GM13977 (cell line): ENCODE measurements at places on chromosomes 7 and 10.

- no peak for DNase-seq
These were observed 160.1 kb downstream of the GLI3 start for GRCh38 chr7:42076870-42077269.

DNA sequence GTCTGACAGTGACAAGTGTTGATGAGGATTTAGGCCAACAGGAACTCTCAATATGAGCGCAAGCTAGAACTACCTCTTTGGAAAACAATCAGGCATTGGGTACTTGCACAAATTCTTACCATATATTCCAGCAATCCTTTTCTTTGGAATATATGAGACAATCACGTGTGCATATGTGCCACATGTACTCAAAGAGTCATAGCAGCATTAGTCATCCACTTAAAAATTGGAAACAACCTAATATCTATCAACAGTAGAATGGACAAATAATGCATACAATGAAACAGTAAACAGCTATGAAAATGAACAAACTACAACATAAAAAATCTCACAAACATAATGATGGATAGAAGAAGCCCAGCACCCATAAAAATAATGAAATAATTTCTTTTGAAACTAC, 179.7 kb downstream of the GLI3 start:
- DNase-seq, result no peak

DNA sequence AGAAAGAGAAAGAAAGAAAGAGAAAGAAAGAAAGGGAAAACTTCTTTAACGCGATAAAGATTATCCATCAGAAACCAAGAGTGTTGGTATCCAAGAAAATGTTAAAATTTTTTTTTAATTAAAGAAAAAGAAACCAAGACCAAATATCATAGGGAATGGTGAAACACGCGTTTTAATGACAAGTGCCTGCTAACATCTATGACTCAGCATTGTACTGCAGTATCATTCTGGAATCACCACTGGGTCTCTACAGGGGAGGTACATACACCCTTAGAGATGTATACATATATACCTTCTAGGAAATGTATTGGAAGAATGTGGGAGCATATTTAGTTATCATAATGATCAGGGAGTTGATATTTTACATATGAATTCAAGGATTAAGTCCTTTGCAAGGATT, 32.1 kb upstream of the PIK3AP1 start:
- no peak for DNase-seq

DNA sequence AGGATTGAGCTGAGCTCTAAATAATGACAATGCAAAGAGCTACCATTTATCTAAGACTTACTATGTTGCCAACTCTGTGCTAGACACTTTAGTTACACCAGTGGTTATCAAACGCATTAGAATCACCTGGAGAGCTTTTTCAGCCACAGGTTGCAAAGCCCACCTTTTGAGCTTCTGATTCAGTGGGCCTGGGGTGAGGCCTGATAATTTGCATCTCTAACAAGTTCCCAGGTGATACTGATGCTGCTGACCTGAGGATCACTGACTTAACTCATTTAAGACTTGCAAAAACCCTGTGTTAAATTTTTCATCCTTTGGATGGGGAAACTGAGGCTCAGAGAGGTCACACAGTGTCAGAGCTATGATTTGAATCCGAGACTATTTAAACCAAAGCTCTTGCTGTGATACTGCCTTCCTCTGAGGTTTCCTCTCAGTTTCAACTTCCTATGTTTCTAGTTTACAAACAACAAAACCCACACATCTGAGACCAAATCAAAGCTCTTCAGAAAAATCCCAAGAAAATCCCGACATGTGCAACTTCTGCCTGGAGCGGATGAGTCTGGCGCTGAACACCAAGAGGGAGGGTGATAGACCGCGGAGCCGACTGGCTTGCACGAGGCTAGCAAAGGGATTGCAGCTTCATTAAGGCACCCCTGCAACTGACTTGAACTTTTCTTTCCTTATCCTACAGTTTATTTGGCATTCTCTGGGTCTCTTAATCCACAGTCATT, 124.9 kb downstream of the CYP26A1 start:
- no peak for DNase-seq

- no peak for DNase-seq
These were observed 16.4 kb upstream of the NDUFA5 start for GRCh38 chr7:123573896-123574467.

- no peak for DNase-seq
These were observed 92.4 kb downstream of the TMEM106B start for GRCh38 chr7:12303495-12303894.

DNA sequence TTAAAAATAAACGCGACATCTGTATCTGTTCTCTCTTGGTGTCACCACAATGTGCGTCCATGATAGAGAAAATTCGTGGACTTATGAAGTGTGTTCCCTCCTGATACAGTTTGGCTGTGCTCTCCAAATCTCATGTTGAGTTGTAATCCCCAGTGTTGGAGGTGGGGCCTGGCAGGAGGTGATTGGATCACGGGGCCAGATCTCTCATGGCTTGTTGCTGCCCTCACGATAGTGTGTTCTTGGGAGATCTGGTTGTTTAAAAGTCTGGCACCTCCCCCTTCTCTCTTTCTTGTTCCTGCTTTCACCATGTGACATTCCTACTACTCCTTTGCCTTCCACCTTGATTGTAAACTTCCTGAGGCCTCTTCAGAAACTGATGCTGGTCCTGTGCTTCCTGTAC, 229.4 kb upstream of the MYO3A start:
- no peak for DNase-seq
